Activated T-helper 1 cell treated with anti-CD3 and anti-CD28 coated beads, Interleukin-12 subunit alpha, Interleukin-12 subunit beta, Interleukin-2, Interleukin-4 antibody, amounts not matched to agents 30 ng/mL and 10 ng/mL and 1 ng/mL, durations not matched to agents 14 hours and 24 hours and 36 hours (primary cell): ENCODE measurements at places on chromosomes 6 and 20.

DNA sequence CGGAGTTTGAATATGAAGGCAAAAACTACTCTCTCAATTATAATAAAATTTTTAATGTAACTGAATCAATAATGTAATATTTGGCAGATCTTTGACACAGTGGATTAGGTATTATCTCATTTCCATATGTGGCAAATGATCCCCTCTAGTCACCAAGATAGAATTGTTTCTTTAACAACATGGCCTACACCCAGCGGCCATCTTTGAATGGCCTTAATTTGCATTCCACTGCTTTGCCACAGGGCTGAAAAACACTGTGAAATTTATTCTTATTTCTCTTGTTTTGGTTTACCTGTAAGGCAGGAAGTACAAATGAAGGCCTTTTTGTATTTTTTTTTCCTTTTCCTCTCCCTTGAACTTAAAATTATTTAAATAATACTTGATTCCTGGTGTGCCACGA, 162.6 kb upstream of the SCGN start:
- DNase-seq: no peak

GRCh38 chr20:43322851-43323250, 133.1 kb upstream of the PTPRT start:
- DNase-seq: no peak

DNA sequence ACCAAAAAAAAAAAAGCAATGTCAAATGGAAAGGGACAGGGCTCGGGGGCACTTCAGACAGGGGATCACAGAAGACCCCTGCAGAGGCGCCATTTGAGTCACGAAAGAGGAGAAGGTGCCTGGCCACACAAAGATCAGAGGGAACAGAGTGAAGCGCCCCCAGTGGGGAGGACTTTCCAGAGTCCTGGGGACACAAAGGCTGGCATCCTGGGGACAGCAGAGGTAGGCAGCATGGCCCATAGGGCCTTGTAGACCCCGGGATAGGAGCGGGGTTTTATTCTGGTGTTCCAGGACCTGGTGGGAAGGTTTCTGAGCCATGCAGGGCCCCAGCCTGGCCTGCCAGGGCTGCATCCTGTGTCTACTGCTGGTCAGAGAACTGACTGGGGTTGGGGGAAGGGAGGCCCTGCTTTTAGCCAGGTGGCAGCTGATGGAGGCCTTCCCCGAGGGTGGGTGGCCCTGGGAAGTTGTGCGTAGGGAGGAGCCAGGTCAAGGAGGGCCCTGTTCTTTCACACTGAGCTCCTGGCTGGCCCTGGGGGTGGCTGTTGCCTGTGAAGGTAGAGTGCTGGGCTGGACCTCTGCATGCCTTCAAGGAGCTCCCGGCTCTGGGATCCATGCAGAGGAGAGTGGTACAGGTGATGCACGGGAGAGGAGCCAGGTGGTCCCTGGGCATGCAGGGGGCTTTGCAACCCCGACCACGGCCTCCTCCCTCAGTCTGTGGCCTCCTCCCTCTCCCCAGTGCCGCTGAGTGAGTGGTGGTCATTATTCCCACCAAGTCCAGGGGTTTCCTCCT, 117.9 kb downstream of the CDH4 start:
- DNase-seq: no peak

GRCh38 chr6:44228836-44229235, 5.4 kb downstream of the SLC29A1 start:
- no peak for DNase-seq

DNA sequence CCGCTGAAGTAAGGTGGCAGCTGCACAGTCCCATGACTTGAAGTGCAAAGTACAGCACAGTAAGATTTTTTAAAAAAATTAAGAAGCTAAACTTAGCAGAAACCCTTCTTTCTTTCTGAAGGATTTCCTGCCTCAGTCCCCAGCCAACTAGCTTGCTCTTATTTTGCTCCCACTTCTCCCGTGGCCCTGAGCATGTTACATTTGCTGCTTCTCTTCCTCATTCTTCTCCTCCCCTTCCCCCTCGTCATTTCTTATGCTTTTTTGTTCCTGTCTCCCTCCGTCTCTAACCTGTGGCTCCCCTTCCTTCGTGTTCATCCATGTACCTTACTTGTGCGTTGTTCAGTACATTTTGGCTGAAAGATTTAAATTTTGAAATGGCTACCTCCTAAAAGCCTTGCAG, 123.0 kb downstream of the SASH1 start:
- no peak for DNase-seq

DNA sequence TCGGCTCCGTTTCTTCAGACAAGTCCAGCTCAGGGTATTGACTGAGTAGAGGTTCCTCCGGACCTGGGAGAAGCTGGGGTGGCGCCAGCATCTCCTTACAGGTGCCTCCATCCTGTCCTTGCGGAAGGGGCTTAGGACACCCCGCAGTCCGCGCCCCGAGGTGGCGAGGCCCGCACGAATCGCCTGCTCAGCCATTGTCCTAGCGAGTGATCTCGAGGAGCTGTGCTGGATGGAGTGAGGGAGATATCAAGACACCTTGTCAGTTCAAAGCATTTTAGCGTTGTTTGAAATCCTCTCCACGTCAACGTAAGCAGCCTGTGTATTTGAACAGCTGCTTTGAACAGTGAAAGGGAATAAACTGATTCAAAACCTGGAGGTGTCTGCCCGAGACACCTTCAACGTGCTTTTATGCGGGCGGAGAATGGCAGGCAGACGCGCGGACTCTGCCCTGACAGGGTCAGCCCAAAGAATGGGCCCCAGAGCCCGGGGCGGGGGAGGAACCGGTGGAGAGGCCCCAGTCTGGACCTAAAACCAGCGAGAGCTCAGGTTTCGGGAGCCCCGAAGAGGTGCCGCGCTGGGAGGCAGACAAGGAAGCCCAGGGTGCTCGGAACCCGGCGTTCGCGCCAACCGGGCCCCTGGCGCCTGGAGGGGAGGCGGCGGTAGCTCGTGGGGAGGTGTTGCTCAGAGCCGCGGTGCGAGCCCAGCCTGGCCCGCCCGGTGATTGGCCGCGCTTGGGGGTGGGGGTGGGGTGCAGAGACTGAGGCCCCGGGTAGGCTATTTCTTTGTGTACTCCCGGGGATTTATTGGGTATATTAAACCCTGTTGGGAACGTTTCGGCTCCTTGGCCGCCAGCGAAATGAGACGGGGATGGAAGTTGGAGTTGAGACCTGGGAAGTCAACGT, 3.1 kb upstream of the POU3F2 start:
- no peak for DNase-seq

DNA sequence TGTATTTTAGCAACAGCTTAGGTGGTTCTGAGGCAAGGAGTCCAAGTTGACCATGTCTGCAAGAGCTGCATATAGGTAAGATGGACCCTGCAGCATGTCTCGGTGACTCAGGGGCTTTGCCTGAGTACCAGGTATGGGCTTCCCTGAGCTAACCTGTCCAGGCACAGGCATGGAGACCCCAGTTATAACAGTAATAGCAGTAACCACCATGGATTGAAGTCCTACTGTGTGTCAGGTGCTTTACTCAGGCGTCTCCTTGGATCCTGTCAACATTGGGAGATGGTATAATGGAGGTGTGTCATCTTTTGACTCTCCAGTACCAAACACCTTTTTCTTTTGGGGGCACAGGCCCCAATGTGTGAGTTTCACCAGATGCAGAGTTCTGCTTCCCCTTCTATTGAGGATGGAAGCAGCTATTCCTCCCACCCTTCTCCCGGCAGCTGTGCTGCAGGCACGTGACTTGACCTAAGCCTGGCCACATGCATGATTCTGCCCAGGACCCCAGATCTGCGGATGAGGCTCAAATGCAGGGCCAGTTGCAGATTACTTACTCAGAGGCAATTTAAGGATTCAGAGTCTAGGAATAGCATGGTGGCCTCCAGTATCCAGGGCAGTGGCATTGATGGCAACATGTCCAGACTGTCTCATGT, 13.8 kb downstream of the TREM1 start:
- no peak for DNase-seq

DNA sequence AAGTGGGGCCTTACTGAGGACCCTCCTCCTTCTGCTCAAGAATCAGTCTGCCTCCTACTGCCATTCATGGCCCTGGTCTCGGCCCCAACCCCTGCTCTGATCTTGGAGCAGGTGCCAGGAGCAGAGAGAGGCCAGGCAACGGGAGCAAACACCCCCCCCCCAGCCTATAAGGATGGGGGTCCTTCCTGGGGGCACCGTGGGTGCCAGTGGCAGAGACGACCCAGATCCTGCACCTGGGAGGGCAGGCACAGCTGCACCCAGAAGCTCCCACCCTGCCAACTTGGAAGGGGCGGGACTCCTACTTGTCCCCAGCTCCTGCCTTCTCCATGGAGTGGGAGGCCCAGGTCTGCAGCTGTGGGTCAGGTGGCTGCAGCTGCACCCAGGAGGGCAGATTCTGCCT, 183.2 kb downstream of the EYA4 start:
- no peak for DNase-seq

DNA sequence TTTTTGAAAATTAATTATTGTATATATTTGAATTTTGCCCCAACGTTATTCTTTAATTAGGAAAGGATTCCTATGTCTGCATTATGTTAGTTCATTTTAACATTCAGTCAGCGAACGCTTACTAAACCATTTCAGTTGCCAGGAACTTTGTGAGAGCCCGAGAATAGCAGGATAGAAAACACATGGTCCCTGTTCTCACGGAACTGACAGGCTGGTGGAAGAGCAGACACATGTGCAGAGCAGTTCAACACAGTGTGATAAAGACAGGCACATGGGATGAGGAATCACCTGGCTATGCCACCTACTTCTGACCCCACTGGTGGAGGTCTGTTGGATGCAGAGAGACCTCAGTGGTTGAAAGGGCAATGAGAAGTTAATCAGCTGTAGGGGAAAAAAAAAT, 367.2 kb downstream of the EPM2A start:
- no peak for DNase-seq

DNA sequence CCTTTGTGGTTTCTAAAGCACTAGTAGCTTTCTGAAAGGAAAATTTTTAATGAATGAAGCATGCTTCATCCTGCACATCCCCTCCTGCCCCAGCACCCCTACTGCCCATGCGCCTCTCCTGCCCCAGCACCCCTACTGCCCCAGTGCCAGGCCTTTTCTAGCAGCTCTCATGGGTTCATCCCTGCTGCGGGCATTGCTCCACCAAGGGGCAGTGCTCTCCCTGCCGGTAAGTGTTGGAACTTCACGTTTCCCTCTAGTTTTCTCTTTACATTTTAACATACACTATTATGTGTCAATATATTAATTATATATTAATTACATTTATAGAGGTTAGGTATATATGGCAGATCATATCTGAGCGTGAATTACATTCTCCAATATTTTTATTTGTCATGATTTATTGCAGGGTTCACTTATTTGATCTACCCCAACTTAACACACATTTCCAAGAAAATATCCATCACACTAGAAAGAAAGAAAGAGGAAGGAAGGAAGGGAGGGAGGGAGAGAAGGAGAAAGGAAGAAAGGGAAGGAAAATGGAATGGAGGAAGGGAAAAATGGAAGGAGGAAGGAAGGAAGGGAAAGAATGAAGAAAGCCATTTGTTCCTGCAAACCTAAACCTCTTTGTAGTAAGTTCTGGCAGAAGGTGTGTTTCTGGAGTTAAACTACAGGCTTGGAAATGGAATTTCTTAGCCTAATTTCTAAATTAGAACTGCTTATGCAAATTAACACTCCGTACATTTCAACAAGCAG, 46.8 kb downstream of the CEP43 start:
- DNase-seq: no peak

DNA sequence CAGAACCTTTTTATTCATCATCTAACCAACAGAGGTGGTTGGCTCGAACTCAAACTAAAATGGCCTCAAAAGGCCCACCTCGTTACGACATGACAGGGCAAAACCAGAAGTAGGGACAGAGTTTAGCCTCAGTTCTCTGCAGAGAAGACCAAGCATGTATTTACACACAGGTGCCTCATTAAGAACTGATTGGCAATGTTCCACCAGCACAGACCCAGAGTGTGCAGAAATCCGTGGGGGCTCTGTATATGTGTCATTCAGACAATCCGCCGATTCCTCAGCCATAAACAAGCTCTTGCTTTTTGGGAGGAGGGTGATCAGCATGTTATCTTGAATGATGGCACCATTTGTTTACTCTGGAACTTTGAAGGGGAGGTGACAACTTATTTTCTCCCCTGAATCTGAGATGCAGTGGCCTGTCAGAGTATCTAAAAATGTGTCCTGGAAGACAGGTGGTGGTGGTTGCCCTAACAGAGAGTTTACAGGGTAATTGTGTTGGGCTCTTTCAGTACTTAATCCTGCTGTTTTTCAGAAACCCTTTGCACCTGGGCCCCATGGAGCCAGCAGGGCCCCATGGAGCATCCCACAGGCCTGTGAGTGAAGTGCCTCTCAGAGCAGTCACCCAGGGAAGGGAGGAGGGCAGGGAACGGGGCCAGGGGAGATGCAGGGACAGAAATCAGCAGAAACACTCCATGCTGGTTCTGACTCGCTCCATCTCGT, 29.1 kb upstream of the C20orf203 start:
- DNase-seq: no peak

DNA sequence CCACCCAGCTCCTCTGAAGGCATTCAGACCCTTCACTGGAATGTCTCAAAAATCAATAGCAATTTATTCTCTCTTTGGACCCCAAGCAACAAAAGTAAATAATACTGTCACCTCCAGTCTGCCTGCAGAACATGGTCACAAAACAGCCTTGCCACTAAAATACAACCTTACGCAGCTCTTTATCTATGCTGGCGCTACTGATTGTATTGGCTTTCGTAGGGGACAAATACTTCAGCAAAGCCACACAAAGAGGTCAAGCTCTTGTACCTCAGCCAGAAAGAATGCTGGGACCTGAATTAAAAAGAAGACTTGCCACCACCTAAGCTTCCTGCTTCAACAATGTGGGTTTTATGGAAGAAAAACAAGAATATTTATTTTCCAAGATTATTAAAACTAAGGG, 57.2 kb downstream of the PRKN start:
- no peak for DNase-seq

DNA sequence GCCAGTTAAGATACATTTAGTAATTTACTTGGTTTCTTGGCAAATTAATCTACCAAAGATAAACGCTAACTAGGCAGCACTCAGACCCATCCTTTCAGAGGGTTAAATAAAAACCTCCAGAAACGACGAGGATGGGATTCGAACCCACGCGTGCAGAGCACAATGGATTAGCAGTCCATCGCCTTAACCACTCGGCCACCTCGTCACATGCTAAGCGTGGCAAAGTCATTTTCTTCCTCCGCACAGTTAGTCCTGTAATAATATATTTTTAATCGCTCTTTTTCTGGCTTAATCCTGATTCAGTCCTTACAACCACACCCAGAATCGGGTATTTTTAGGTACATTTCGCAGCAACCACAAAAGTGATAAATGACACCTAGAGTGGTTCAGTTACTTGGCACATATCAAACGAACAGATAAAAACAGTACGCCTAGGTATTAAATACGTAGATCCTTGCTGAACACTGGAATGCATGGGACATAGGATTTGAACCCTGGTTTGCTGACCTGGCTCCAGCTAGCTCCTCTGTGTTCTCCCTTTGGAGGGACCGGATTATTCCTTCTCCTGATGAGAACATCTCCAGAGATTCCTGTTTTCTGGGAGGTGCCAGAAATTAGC, 71.6 kb downstream of the GPX5 start:
- DNase-seq: no peak

DNA sequence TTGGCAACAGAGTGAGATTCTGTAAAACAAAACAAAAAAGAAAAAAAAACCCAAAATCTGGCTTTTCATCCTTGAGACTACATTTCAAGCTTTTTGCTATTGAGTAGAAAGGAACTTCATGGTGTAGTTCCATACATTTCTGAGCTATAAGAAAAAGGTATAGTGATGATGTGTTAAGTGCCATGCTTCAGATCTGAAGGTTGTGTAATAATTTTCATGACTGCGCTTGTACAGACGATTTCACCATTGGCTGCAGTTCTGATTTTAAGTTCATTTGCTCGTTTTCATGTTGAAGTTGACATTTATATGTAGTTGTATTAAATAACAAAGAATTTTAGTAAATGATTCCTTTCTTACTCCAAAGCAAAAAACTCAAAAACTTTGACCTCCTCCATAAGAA, 247.6 kb downstream of the ARID1B start:
- no peak for DNase-seq
